ENCODE measurements at places on chromosomes 6 and 20. TPM values are rescaled to one million over a fixed set of nuclear protein-coding genes. Genes with fewer than 3 reads are reported as not detected.

Gene CST2
- not detected for total RNA-seq

- DNase-seq: no peak
- H3K27ac ChIP-seq: no peak overlapping the region
- no peaks in the 10 kb centered on the region for H3K4me1 ChIP-seq
- no peak overlapping the region for H3K4me3 ChIP-seq
- no peaks in the 10 kb centered on the region for H3K27me3 ChIP-seq
Observed at GRCh38 chr6:15042938-15043337, 202.9 kb upstream of the JARID2 start.

Gene SLC22A7
- not detected for total RNA-seq

Gene FAM135A
- 9.4 TPM for total RNA-seq

DNA sequence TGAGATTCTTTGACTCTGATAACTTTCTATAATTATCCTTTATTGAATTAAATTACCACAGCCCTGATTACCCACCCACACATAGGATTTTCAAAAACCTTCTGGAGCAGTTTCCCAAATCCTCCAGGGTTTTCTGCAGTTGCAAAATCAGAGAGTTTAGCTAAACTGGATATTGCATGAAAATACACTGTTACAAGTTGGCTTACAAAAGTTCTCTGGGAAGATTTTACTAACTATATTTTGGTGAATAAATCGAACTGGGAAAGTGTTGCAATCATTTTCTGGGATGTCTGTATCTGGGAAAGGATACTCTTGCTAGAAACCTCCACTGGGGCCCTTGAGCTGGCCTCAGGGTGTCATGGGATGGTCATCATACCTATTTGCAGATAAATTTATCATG is 97.6 kb upstream of the STMND1 start:
- H3K36me3 ChIP-seq: no peaks in the 10 kb centered on the region
- H3K27ac ChIP-seq: no peak overlapping the region
- H3K4me3 ChIP-seq: no peak overlapping the region
- DNase-seq: no peak
- no peaks in the 10 kb centered on the region for H3K27me3 ChIP-seq
- H3K4me1 ChIP-seq: no peaks in the 10 kb centered on the region

- H3K4me1 ChIP-seq: peaks cover 82% of the 10 kb centered on the region
- no peak overlapping the region for H3K4me3 ChIP-seq
- H3K36me3 ChIP-seq: no peaks in the 10 kb centered on the region
- DNase-seq: no peak
- peak overlapping the region; percentile 76 for H3K27ac ChIP-seq
- no peaks in the 10 kb centered on the region for H3K27me3 ChIP-seq
Observed at GRCh38 chr6:111725446-111726112, 119.9 kb upstream of the TRAF3IP2 start.

Gene GTSF1L
- 1.7 TPM for total RNA-seq

GRCh38 chr6:25007269-25007699 is 71.5 kb upstream of the RIPOR2 start:
- no peak for DNase-seq
- H3K27ac ChIP-seq: peak overlapping the region; percentile 64
- H3K4me1 ChIP-seq: peaks cover 46% of the 10 kb centered on the region
- no peaks in the 10 kb centered on the region for H3K27me3 ChIP-seq
- H3K4me3 ChIP-seq: peak overlapping the region; percentile 27
- H3K36me3 ChIP-seq: no peaks in the 10 kb centered on the region

Gene SLC13A3
- total RNA-seq: 0.16 TPM

DNA sequence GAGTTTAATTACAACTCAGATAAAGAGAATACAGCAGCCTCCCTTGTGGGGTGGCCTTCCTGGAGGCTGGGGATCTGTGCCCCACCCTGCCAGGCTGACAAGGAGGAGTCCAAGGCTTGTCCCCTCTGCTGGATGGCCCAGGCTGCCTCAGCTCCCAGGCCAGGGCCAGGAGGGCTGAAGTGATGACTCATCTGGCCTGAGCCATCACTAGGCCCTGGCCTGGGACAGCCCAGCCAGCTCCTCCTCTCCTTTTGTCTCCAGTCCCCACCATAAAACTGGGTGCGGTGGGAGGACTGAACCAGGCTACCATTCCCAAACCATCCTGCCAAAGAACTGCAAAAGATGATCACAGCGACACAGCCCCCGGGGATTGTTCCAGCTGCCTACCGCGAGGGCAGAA is 15.0 kb downstream of the GRM4 start:
- H3K36me3 ChIP-seq: no peaks in the 10 kb centered on the region
- no peak overlapping the region for H3K27ac ChIP-seq
- no peaks in the 10 kb centered on the region for H3K4me1 ChIP-seq
- DNase-seq: no peak
- peaks cover 5% of the 10 kb centered on the region for H3K27me3 ChIP-seq

Gene WFDC2
- total RNA-seq: 0.73 TPM

DNA sequence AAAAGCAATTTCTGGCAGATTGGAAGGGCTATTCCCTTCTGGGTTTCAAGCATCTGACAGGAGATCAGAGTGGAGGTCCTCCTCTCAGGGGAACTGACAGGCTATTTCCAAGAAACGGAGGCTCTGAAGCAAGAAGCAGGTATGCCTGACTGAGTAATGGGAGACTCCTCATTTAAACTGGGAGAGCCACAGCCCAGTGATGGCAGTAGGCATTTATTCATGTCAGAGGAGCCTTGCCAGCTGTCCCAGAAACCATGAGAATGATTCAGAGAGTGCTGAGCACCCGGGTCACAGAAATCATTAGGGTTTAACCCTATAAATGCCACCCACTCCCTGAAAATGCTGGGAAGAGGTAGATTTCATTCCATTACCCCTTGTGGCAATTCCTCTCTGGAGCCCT is 247.5 kb upstream of the RNF217 start:
- H3K27me3 ChIP-seq: no peaks in the 10 kb centered on the region
- H3K4me1 ChIP-seq: no peaks in the 10 kb centered on the region
- no peak overlapping the region for H3K27ac ChIP-seq
- DNase-seq: no peak

GRCh38 chr6:113707194-113707593 is 150.0 kb upstream of the MARCKS start:
- no peak overlapping the region for H3K4me3 ChIP-seq
- H3K4me1 ChIP-seq: no peaks in the 10 kb centered on the region
- no peaks in the 10 kb centered on the region for H3K36me3 ChIP-seq
- H3K27me3 ChIP-seq: no peaks in the 10 kb centered on the region

DNA sequence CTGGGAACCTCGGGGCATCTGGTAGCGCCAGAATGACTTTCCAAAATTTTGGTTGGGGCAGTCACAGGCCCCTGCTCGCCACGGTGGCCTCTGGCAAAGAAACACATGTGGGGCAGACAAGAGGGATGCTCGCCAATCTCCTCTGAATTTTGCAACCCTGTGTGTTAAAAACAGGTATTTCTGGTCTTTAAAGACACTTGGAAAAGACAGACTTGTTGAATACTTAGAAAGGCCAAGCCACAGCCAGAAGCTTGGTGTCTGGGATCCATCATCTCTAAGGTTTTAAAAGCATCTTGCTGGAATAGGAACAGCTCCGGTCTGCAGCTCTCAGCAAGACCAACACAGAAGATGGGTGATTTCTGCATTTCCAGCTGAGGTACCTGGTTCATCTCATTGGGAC is 31.2 kb downstream of the HLA-E start:
- H3K27ac ChIP-seq: no peak overlapping the region
- DNase-seq: no peak
- H3K4me1 ChIP-seq: peaks cover 31% of the 10 kb centered on the region

Gene HAO1
- total RNA-seq: not detected

Gene SOBP
- total RNA-seq: not detected

DNA sequence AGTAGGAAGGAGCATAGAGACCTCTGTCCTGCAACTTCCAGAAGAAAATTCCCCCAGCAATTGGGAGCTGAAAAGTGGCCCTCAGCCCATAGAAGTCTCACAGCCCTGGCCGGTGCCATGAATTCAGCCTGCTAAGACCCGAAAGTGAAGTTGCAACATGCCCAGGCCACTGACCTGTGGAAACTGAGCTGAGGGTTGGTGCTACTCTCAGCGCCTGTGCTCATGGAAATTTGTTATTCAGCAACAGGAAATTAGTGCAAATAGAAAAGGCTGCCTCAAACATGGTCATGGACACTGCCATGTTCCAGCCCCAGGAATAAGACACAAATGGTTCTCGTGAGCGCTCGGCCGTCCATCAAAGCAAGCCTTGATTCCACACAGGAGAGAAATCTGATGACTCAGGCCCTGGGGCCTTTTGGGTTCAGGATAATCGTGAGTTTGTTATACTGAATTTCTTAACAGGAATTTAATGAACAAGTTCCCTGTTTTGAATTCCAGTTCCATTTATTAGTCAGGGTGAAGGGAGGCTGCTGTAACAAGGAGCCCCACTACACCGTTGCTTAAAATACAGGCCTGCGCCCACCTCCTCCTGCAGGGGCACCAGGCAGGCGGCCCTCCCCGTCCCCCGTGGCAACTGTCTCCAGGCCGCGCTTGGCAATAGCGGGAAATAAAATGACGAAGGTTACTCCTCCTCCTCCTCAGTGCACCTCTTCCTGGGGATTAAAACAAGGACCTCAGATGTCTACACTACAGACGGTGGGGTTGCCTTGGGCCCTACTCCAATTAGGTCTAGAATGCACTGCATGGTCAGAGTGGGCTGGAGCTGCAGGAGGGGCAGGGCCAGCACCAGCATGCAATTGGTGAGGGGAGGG is 152.9 kb downstream of the ERMARD start:
- H3K4me3 ChIP-seq: no peak overlapping the region
- H3K4me1 ChIP-seq: no peaks in the 10 kb centered on the region
- no peak overlapping the region for H3K27ac ChIP-seq
- H3K27me3 ChIP-seq: no peaks in the 10 kb centered on the region

Gene ARMH2
- total RNA-seq: 5.0 TPM
